ENCODE measurements at places on chromosomes 11 and 22.

DNA sequence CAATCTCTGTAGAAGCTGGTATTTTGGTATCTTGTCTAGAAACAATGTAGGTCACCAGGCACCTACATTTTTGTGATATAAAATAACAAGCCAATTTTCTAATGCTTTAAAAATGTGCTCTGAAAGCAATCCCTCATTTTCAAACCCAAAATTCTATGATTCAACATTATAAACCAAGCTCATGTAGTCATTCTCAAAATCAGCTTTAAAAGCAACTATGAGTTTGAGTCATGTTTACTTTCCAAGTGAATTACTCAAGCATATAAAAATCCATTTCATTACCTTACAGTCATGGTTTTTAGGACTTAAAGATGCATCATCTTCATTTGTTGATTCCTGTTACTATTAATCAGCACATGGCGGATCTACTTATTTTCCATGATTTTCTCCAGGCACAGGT lies 216.4 kb downstream of the GRM5 start:
- DNase-seq = no peak

GRCh38 chr11:39917256-39917655 lies 1542.2 kb downstream of the LRRC4C start:
- no peak for DNase-seq

- DNase-seq = no peak
Measured at GRCh38 chr11:33982661-33983060, 68.9 kb upstream of the CAPRIN1 start.

DNA sequence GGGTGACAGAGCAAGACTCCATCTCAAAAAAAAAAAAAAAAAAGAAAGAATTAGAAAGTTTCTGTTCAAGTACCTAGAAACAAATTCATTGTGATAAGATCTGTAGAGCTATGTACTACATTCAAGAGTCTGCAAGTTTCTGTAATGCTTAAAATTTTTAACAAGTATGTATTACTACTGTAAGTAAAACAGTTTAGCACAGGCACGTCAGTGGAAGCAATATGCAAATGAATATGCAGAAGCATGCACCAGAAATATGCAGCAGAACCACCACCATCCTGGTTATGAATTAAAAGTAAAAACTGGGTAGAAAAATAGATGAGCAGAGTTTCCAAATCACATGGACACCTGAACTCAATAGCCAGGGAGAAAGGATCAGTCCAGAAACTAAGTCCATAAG lies 19.3 kb downstream of the SBF2 start:
- DNase-seq = no peak

GRCh38 chr22:19233189-19233661 lies 54.7 kb upstream of the SLC25A1 start:
- no peak for DNase-seq

DNA sequence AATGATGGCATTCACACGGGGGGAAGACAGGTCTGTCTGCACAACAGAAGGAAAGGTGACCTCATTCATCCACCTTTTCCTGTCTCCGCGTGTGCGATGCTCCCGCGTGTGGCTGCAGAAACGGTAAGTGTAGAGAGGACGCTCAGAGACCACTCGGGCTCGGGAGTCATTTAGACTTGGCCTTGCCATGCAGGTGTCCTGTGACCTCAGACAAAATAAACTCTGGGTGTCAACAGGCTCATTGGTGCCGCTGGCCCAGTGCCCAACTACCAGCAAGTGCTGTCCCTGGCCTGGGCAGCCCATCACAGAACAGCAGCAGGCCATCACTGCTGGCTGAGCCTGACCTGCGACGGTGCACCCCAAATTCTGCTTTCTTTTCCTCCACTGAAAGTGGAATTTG lies 48.1 kb upstream of the ARFGAP3 start:
- DNase-seq = no peak

GRCh38 chr11:1665313-1665712 lies 31.7 kb upstream of the KRTAP5-6 start:
- DNase-seq = no peak

DNA sequence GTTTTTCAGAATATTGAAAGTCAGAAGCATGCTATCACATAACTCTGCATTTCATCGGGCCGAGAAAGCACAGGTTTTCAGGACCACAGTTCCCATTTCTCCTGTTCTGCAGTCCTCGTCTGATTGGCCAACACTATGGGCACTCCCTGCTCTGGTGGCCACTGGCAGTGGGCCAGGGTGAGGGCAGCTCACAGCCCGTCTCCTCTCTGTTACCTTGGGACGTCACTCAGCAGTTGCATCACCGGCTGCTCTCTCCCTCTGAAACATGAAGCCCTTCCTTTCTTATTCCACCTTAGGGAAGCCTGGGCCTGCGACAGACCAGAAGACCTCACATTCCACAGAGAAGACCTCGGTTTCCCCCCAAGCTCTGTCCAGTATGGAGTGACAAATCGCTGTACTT lies 11.4 kb upstream of the MICAL3 start:
- DNase-seq = no peak

- DNase-seq = peak; percentile 60
Measured at GRCh38 chr22:38657045-38657909, 839 bp downstream of the CBY1 start.

DNA sequence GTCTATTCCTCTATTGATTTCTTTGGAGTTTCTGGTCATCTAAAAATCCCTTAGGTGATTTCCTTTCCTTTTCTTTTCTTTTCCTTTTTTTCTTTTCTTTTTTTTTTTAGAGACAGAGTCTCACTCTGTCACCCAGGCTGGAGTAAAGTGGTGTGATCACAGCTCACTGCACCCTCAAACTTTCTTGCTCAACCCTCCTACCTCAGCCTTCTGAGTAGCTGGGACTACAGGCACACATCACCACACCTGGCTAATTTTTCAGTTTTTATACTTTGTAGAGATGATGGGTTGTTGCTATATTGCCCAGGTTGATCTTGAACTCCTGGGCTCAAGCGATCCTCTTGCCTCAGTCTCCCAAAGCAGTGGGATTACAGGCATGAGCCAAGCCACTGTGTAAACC lies 1.9 kb upstream of the C11orf52 start:
- no peak for DNase-seq

- peak; percentile 69 for DNase-seq
Measured at GRCh38 chr22:21632237-21632895, at the start of gene CCDC116. TSS of gene CCDC116 (plus strand) at chr22:21632760. CDS start at chr22:21633182, 422 bp downstream.

- no peak for DNase-seq
Measured at GRCh38 chr11:70454197-70454767, 56.0 kb downstream of the CTTN start.

- peak; percentile 51 for DNase-seq
Measured at GRCh38 chr11:31106968-31107576, 262.5 kb downstream of the DCDC1 start.

GRCh38 chr22:30187529-30188407 lies 58.8 kb downstream of the LIF start:
- no peak for DNase-seq

- DNase-seq = peak; percentile 39
Measured at GRCh38 chr22:22103078-22103875, 120.7 kb upstream of the TOP3B start.

DNA sequence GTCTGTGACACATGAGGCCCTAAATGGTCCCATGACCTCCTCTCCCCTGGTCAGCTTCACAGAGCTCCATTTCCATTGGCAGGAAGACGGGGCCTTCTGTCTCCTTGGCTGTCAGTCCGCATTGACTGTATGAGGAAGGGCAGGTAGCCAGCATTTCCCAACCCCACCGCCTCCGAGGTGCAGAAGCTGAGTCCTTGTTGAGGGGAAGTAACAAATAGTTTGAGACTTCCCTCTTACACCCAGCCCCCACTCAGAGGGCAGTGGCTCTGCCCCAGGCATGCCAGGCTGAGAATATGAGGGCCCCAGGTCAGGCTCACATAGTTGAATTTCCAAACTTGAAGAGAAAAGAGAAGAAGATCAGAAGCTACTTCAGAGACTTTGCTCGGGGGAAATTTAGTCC lies 611.1 kb downstream of the BRD1 start:
- DNase-seq = no peak

Measured in stimulated activated naive CD8-positive, alpha-beta T cell treated with anti-CD3 and anti-CD28 coated beads, Interleukin-15, Interleukin-2, amounts not matched to agents 100 U/mL and 50 U/mL, for 24 hours (primary cell).